ENCODE measurements at places on chromosomes 7 and 10.

GRCh38 chr10:88759366-88760101 is at the start of gene LIPN:
Gene LIPN, plus strand, starts transcription at chr10:88760020. Its CDS starts 1,386 bp downstream, at chr10:88761406.
- DNase-seq = no peak

- no peak for DNase-seq
Measured at GRCh38 chr10:4332764-4333458, 493.1 kb upstream of the AKR1E2 start.

DNA sequence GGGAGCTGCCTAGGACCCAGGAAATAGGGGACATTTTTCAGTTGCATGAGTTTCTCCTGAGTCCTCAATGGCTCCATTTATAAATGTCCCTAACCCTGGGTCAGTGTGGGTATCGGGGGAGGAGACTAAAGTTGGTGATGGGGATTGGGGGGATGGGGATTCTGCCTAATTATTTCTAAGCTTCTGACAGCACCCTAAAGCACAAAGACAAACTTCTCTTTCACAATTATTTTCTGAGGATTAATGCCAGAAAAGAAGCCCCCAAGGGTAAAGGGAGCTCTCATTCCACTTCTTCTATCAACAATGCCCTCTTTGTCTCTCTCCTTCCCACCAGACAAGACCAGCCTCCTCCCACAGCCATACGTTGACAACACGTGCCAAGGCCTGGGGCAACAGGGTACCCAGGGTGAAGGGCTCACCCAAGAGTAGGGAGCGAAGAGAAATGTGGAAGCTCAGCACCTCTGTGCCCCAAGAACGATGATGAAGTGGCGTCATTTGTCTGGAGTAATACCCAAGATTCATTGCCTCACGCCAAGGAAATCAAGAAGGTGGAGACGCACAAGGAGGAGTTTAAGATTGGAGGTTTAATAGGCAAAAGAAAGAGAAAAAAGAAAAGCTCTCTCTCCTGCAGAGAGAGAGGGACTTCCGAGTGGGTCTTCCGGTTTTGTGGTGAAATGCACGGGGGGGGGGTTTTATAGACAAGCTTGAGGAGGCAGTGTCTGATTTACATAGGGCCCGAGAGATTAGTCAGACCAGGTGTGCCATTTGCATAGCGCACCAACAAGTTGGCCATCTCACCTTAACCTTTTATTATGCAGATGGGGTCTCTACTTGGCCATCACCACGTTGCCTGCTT is 14.4 kb upstream of the GJC3 start:
- DNase-seq = no peak

GRCh38 chr10:48324580-48324979 is 18.1 kb downstream of the MAPK8 start:
- DNase-seq = no peak

- no peak for DNase-seq
Measured at GRCh38 chr7:74001150-74001494, 26.9 kb upstream of the ELN start.

DNA sequence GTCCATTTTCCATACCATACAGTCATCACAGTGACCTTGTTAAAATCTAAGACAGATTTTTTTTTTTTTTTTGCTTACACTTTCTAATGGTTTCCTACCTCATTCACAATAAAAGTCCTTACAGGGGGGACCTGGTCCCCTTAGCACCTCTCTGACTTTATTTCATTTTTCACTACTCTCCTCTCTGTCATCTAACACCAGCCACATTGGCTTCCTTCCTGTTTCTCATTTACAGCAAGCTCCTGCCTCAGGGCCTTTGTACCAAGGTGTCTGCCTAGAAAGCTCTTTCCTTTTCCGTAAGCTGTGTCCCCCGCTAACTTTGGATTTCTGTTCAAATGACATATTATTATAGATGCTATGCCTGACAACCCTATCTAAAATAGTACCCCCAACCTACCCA is 27.7 kb downstream of the CC2D2B start:
- no peak for DNase-seq

DNA sequence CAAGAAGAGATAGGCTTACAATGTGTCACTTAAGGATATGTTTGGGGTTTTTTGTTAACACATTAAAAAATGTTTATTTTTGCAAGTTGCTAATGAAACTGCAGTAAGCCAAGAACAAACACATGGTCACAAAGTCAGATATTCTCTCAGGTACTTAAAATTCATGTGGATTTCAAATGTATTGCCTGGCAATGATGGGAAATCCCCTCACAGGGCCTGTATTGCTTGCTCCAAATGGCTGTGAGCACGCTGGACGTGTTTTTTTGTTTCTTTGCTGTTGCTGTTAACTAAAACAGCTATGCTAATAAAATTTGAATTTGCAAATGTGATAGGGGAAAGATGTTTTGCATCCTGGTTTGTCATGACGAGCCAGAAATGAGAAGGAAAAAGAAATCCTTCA is 3.8 kb upstream of the CELF2 start:
- no peak for DNase-seq

DNA sequence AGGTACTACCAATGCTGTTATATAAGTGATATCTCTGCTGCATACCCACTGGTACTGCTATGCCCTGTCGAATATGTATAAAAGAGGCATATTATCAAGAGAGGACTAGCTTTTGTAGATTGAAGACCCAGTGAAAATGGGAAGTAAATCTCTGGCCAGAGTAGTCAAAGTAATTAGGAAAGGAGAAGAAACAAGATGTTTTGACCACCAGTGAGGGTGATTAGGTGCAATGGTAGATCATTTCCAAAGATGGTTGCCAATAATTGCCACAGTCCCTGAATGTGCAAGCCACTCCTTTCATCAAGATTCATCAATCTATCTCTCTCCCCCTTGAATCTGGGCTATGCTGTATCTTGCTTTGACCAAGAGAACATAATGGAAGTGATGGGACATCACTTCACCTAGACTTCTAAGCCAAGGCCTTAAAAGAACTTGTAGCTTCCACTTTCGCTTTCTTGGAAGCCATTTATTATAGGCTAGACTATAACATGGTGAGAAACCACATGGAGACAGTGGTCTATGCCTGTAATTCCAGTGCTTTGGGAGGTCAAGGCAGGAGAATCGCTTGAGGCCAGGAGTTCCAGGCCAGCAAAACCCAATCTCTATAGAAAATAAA is 52.6 kb upstream of the ST8SIA6 start:
- no peak for DNase-seq

GRCh38 chr7:93728292-93728691 is 153.8 kb upstream of the CALCR start:
- DNase-seq = no peak

DNA sequence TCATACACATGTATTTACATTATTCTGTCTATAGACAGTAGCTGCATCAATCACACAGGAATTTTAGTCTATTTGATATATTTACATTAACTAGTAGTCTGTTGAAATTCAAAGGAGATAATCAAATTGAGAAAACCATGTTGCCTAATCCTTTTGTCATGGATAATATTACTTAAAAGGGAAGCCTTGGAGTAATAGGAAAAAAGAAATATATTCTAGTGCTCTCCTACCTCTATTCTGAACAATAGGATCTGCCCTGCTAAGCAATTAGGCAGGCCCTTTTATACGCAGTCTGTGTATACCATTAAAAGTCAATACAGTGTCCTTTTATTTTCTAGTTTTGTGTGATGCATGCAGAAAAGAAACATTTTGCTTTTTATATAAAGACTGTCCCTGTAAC is 24.5 kb downstream of the UMAD1 start:
- DNase-seq = no peak

- DNase-seq = no peak
Measured at GRCh38 chr10:96591946-96592345, 5.1 kb upstream of the TM9SF3 start.

DNA sequence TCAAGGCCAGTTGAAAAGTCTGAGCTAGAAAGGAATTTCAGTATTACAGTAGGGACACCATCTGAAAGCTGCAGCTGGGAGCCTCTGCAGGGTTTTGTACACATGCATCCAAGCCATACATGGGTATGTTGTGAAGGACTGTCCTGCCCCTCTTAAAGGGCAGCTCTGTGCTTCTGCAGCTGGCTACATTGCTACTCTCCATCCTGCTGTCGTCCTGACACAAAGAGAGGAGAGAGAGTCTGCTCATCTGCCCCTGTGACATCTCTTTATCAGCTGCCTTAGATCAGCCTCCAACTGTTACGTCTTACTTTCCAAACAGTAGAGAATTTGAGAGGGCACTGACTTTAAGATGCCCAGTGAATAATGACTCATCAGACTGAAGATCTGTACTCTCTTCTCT is 602.7 kb downstream of the SORCS3 start:
- no peak for DNase-seq

DNA sequence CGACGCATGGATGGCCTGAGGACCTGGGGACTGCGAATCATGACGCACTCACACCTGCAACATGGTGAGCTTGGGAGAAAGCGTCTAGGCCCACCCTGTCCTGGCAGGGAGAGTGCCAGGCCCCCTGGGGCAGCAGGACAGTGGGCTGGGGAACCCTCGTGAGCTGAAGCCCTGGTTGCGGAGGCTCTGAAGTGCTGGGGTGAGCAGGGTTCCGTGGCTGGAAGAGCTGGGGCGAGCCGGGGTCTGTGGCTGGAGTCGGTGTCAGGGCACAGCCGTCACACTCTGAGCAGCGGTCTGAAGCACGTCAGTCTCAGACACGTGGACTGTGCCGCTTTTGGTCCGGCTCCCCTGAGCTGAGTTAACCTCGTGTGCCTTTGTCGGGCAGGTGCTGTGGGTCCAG is 4.7 kb downstream of the SUN1 start:
- no peak for DNase-seq

GRCh38 chr10:26802527-26802926 is 58.2 kb downstream of the ABI1 start:
- no peak for DNase-seq
